AML-193 (cell line): ENCODE measurements at places on chromosomes 2 and 18.

GRCh38 chr2:239274391-239275043 lies 126.3 kb downstream of the HDAC4 start:
- DNase-seq, result peak; percentile 7

GRCh38 chr2:188523919-188524318 lies 232.2 kb downstream of the GULP1 start:
- DNase-seq, result no peak

GRCh38 chr2:223214394-223215253 lies 162.6 kb downstream of the KCNE4 start:
- no peak for DNase-seq

DNA sequence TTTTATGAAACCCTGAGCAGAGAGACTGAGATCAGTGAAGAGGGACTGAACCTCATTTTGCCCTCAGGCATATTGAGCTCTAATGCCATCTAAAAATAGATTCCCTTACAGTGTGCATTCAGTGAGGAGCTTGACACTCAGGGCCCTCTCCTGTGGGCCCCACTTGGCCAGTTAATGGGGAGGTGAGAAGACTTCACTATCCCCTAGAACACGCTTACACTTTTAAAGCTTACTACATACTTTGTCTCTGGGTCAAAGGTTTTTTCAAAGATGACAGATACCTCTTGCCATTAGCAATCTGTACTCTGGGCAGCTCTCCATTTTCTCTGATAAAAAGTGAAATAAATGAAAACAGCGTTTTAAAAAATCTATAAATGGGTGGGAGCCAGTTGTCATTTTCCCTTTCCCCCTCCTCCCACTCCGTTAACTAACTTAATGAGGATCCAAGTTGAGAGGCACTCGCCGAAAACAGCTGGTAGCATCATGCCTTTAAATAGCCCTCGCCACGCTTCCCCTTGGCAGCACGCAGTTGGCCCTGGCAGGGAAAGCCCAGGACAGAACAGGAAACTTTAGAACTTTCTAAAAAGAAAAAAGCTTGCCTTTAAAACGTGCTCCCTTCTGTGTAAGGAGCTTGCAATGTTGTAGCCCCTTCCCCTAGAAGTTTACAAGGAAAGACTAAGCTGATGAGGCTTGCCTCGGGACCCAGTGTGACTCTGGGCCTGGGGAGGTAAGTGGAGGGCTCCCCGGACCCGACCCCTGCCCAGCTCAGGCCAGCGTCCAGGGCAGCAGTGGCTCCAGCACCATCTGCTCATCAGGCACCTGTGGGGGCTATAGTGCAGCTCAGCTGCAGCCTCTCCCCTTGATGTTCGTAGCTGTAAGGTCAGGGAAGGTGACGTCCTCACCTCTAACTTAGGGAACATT lies 58.8 kb upstream of the FOSL2 start:
- no peak for DNase-seq

DNA sequence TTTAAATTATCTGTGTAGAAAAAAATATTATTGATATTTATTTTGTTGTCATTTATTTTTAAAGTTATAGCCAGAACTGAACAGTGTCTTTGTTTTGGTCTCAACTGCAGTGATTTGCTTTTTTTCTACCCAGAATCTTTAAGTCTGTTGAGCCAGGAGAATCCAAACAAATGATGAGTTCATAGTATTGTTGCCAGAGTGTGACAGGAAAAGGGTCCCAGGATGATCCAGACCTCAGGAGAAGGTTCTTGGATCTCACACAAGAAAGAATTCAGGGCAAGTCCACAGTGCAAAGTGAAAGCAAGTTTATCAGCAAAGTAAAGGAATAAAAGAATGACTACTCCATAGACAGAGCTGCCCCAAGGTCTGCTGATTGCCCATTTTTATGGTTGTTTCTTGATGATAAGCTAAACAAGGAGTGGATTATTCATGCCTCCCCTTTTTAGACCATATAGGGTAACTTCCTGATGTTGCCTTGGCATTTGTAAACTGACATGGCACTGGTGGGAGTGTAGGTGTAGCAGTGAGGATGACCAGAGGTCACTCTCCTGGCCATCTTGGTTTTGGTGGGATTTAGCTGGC lies 127.1 kb downstream of the AGPS start:
- no peak for DNase-seq

GRCh38 chr2:437756-438393 lies 150.0 kb upstream of the ALKAL2 start:
- DNase-seq, result no peak

DNA sequence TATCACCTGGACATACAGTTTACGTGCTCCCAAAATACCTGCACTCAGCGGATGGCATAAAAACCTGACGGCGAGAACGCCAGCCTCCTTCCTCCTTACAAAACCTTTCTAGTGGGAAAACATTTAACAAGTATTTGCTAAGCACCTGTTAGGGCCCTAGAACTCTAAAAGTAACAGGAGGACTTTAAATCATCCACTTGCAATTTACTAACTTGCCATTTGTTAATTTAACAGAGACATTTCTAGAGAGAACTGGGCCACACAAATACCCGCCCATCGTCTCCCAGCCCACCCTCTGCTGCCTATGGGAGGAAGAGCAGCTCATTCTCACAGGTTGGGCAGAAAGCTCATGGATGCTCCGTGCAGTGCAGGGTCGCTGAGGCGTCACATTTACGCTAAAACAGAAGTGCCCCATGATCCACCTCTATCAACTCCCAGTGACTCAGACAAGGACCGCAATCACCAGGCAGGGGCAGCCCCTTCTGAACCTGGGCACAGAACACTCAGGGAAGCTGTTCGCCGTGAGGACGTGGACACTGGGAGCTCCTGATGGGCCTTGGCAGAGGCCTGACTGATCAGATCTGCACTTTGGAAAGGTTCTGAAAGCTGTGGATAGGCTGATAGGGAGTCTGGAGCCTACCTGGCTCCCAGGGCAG lies 106.9 kb downstream of the HDAC4 start:
- DNase-seq, result no peak
